ENCODE measurements at places on chromosomes 3 and 15.

DNA sequence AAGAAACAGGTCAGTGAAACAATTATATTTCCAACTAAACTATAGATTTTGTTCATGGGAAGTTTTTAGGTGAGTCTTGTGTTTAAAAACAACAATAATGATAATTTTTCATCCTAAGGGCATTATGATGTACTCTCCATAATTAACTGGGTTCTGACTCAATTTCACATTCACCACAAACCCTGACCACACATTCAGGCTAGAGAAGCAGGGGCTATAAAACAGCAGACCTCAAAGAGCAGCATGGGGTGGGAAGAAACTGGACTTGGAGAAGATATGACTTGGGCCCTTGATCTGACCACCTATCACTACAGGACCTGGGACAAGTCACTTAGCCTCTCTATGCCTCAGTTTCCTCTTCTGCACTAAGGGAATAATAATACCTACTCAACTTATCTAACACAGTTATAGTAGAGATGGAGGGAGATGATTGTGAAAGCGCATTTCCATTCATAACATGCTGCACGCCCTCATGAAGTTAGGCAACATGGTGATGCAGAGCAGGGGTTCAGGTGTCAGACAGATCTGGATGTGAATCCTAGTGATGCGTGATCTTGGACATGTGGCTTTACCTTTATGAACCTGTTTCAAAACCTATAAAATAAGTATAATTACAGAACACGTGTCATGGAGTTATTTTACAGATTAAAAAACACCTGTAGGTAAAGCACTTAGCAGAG lies 63.0 kb upstream of the ACP3 start:
- DNase-seq = no peak

DNA sequence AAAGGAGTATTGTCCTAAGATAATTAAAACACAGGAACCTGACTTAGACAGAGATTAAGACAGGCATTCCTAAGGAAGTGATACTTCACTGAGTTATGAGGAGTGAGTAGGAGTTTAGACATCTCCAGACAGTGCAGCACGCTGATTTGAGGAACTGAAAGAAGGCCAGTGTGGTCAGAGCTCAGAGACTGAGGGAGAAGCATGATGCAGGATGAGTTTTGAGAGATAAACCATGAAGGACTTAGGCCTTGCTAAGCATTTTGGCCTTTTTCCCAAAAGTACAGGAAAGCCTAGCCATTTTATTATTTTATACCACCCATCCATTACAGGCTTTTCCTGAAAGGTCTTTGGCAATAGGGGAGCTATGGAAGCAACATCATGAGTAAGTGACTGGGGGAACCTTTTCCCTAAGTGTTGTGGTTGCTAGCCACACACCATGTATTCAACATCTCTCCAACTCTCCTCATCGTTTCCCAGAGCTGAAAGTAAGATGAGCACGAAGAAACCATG lies 375.6 kb upstream of the TPRG1 start:
- DNase-seq = no peak

- no peak for DNase-seq
These were observed 6.3 kb upstream of the PLXND1 start for GRCh38 chr3:129612534-129613366.

DNA sequence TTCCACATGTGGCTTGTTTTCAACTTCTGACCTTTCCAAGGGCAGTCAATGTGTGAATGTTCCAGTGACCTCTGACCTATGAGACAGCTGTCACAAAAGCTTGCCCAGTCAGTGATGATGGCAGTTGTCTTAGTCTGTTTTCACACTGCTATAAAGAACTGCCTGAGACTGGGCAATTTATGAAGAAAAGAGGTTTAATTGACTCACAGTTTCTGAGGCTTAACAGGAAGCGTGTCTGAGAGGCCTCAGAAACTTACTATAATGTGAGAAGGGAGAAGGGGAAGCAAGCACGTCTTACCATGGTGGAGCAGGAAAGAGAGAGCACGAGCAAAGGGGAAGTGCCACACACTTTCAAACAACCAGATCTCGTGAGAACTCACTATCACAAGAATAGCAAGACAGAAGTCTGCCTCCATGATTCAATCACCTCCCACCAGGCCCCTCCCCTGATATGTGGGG lies 95.6 kb downstream of the ECT2 start:
- no peak for DNase-seq

Measured in SW480 (cell line).